NCI-H69 (cell line): ENCODE measurements at places on chromosomes 3 and 15.
A peak's percentile ranks its signal among the peaks of the same experiment; 100 is the strongest.

- DNase-seq = no peak
Measured at GRCh38 chr15:53114960-53115359, 324.8 kb upstream of the ONECUT1 start.

GRCh38 chr3:111619833-111620232 lies 24.7 kb upstream of the ZBED2 start:
- peak; percentile 44 for DNase-seq

DNA sequence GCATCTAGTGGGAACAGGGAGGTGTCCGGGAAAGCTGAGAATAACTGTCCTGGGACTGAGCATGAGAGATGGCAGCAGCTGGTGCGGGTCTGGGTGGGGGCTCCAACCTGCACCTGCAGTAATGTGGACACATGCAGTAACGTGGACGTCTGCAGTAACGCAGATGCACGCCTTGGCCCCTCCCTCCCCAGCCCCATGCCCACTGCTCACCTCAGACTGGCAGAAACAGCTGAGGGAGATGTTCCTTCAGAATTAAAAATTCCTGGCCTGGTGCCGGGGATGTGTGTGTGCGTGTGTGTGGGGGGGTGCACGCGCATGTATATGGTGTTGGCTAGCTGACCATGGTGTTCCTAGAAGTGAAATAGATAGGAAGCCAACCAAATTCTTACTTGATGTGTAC lies 86.7 kb upstream of the OXTR start:
- DNase-seq = no peak

DNA sequence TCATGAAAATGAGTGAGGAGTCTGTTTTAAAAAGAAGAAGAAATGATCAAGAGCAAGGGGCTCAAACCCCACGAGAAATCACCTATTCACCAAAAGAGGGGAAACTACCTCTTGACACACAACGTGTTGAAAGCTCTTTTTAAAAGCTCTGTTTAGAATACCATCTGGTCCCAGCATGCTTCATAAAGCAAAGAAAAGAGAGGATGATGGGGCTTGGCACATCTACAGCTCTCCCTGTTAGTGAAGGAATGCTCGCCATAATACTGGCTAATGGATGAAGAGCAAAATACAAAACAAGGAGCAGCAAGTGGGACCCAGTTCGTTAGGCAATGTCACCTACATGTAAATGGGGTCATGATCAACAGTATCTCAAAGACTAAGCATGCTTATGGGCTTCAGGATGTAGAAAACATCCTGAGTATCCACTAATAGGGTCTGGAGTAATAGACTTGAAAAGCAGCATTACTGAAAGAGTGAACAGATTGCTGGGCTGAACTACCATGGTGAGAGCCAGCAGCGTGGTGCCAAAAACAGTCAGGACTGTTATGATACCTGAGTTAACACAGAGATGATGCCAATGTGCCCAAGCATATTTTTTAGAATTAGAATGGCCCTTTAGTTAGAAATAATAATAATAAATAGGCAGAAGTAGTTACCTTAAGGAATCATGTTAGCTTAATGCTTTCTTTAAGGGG lies 159.7 kb upstream of the POU1F1 start:
- peak; percentile 25 for DNase-seq

GRCh38 chr3:152595975-152596821 lies 238.7 kb upstream of the P2RY1 start:
- DNase-seq = peak; percentile 6
